Osteocyte (in vitro differentiated cells): ENCODE measurements at places on chromosomes 11 and 22. TPM values are rescaled to one million over a fixed set of nuclear protein-coding genes. Genes with fewer than 3 reads are reported as not detected.
A peak's percentile ranks its signal among the peaks of the same experiment; 100 is the strongest.

DNA sequence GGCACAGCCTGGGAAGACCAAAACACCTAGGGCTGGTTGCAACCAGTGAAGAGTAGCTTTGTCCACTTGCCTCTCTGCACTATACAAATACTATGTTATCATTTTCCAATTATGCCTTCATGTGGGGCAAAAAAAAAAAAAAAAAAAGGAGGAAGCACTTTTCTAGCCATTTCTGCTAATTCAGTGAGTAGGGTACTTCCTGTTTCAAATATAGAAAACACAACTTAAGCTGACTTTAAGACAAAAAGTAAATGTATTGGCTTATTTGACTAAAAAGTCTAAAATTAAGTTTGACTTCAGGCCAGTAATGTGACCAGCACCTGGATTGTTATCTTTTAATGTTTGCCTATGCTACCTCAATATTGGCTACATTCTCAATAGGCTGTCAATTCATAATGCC is 15.3 kb downstream of the CCDC73 start:
- DNase-seq, result no peak

DNA sequence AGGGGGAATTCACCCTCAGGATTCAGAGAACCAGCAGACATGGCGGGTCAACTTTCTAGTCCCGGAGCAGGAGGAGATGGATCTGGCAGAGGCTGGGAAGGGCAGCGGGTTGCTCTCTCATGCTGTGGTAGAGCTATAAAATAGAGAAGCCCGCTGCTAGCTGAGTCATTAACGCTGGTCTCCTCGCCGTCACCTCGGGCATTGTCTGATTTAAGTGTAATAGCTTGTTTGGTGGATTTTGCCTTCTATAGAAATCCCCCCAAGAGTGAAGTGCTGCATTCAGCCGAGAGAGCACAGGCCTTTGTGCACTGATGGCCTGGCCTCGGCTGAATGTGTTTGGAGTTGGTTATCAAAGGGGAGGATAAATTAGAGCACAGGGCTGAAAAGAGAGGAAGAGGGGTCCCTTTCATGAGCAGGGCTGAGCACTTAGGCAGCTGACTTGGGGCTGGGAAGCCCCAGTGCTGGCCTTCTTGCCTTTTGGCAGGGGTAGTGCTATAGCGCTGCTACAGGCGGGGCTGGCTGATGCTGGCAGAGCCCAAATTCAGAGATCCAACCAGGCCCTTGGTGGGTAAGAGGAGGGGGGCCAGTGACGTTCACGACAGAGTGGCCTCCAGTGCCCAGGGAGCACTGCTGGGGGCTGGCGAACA is 161.1 kb upstream of the CADM1 start:
- DNase-seq, result no peak

The SCGB1D2 gene
- not detected in 2 replicates for total RNA-seq

- no peak for DNase-seq
Observed at GRCh38 chr11:58770166-58770565, 38.4 kb upstream of the GLYAT start.

DNA sequence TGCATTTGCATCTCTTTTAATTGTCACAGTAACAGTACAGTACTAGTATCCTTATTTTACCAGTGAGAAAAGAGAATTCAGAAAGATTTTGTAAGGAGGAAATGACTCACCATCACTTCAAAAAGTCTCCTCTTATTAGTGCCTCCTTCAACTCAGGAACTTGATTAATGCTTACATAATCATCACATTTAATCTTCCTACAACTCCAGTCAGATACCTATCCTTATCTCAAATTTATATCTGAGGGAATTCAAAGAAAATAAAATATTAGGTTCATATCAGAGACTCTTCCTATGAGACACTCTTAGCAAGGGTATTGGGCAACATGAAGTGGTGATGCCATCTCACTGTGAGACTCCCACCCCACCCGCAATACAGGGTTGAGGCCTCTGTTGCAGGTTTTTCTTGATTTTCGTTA is 26.1 kb upstream of the CTSC start:
- DNase-seq, result no peak

The CCDC188 gene
- total RNA-seq, result 0.56 and 1.6 TPM in 2 replicates

The MAJIN gene
- not detected in 2 replicates for total RNA-seq

DNA sequence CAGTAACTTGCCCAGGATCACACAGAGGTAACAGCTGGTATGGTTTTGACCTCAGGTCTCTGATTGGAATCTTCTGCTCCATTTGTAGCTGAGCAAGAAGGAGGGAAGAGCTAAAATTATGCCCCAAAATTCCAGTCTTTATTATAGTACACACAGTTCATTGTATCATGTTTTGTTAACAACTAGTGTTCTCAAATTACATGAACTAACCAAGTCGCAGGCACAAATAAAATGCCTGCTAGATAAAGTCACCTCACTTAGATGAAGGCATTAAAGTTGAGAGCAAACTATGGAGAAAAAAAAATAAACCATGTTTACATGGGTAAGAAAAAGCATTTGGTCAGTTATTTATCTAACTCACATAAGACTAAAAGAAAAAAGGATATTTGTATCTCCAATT is 58.8 kb downstream of the PDGFD start:
- DNase-seq, result no peak

The PLA2G3 gene
- 0.13 TPM in 1 of 2 replicates, not detected in the other for total RNA-seq

GRCh38 chr11:11032066-11032465 is 174.2 kb upstream of the ZBED5 start:
- DNase-seq, result no peak

- no peak for DNase-seq
Observed at GRCh38 chr22:27537501-27537900, 264.1 kb downstream of the MN1 start.

The SOX10 gene
- total RNA-seq, result not detected in 2 replicates

DNA sequence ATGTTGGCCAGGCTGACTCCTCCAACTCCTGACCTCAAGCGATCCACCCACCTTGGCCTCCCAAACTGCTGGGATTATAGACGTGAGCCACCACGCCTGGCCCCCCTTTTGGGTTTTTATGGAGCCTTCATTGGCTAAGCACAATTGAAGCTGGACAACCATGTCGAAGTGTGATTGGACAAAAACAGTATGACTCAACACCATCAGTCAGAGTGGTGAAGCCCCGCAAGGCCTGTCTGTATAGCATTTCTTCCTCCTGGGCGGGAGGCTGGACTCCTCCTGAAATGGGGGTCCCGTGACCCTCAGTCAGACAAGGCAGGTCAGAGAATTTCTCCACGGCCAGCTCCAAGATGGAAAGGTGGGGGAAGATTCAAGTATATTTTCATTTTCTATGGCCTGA is 3.1 kb upstream of the PARVB start:
- DNase-seq, result no peak

DNA sequence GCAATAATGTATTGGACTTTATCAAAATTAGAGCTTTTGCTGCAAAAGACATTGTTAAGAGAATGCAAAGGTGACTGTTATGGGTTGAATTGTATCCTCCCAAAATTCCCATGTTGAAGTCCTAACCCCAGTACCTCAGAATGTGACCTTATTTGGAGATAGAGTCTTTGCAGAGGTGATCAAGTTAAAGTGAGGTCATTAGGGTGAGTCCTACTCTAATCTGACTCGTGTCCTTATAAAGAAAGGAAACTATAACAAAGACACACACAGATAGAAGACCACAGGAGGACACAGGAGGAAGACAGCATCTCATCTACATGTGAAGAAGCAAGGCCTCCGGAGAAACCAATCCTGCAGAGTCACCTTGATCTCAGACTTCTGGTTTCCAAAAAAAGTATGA is 1011.2 kb downstream of the TBC1D22A start:
- no peak for DNase-seq

The SLN gene
- total RNA-seq, result not detected in 2 replicates

- no peak for DNase-seq
Observed at GRCh38 chr11:1846453-1846932, 6.4 kb upstream of the LSP1 start.

- DNase-seq, result peak; percentile 94
Observed at GRCh38 chr22:45577746-45578523, 75.3 kb downstream of the FBLN1 start.

The FOLR2 gene
- not detected in 2 replicates for total RNA-seq

The CYP2R1 gene
- total RNA-seq, result 6.4 and 7.0 TPM in 2 replicates

DNA sequence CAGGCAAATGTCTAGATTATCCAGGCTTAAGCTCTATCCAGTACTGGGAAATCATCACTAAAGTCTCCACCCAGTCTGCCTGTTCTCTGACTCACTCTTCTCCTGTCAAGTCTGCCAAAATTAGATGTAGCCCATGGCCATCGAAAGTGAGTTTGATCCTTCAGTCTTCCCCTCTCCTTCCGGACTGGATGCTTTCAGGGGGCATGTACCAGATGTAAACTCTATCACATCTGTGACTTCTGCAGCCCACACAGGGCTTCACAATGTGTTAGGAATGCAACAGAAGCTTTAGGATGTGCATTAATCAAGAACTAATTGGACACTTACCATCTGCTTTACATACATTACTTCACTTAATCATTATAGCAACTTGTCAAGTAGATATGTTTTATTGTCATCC is 12.3 kb downstream of the ME3 start:
- no peak for DNase-seq

DNA sequence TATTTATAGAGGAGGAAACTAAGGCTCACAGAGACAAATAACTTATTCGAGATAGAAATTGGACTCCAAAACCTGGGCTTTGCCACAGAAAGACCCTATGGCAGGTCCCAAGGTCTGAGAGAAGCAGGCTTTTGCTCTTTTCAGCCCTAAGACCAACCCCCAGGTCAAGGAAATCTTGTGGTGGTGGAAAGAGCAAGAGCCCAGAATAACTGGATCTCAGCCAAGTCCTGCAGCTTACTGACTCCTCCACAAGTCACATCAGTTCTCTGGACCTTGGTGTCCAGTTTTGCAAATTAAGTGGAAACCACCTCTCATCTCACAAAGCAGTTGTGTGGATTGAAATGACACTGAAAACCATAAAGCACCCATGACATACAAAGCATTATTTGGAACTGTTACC is 122.2 kb downstream of the C11orf58 start:
- DNase-seq, result no peak

- no peak for DNase-seq
Observed at GRCh38 chr11:35923452-35923851, 20.4 kb upstream of the LDLRAD3 start.

GRCh38 chr22:19961201-19961580 is 19.6 kb upstream of the TXNRD2 start:
- no peak for DNase-seq

The OR8K5 gene
- not detected in 2 replicates for total RNA-seq

DNA sequence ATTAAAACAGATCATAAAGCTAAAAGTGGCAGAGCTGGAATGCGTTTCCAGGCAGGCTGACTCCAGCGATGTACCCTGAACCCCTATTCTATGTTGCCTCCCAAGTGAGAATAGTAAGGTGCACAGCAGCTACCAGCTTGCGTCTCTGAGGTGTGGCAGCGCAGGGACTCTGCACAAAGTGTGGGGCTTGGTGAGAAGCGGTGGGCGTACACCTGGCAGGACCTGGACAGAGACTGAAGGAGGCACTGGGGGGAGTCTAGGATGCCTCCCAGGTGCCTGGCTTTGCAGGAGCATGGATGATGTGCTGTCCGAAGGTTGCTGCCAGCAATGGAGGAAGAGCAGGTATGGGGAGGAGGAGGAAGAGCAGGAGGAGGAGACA is 42.9 kb downstream of the AMPD3 start:
- DNase-seq, result peak; percentile 70

DNA sequence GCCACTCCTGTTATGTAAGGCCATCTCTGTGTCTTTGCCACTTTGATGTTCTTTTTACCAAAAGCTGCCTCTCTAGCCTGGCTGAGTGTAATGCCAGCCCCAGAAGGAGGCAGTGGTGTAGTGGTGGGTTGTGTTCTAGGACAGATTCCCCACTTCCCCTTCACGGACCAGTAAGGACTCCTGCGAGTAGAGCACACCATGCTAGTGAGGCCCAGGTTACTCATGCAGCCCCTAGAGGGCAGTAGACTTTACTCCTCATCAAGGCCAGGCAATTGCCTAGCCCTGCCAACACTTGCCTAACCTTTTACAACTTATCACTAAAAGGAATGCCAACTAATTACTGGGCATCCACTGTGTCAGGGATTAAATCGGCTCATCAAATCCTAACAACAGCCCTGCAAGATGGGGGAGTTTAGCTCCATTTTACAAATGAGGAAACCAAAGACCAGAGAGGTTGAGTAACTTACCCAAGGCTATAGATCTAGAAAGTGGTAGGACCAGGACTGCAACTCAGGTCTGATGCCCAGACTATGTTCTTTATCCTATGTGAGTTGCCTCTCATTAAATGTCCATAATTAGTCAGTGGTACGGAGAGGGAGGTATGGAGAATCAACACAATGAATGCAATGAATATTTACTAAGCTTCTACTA is 75.3 kb downstream of the APIP start:
- no peak for DNase-seq

GRCh38 chr11:76759092-76759491 is 24.1 kb upstream of the TSKU start:
- no peak for DNase-seq

The DENND6B gene
- 10.4 and 10.8 TPM in 2 replicates for total RNA-seq

- peak; percentile 44 for DNase-seq
Observed at GRCh38 chr11:130774703-130775102, 141.6 kb downstream of the SNX19 start.

GRCh38 chr11:117824571-117825537 is at the start of gene FXYD2:
Gene FXYD2 (minus strand): TSS chr11:117824744. CDS start chr11:117824678, 66 bp downstream.
- no peak for DNase-seq

DNA sequence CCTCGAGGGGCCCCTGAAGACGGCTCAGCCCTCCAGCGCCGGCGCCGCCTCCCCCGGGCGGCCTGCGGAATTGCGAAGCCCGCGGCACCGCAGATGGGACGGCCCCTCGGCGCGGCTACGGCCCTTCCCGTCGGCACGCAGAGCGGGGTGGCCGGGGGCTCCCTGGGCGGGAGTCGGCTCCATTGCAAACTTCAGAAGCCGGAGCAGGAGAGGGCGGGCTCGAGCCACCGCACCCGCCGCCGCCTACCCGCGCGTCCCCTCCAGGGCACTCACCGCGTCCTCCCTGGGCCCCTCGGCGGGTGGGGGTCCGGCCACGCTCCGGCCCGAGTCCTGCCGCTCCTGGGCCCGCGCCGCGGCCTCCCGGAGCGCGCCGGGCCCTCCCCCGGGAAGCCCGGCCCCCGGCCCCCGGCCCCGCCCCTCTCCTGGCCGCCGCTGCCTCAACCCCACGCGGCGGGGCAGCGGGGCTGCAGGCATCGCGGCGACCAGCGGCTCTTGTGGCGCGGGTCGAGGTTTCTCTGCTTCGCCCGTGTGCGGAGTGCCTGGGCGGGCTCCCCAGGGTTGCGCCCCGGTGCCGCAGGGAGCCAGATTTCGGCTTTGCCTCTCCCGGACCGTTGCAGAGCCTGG is at the start of gene PACSIN3:
TSS of gene PACSIN3 (minus strand) at position 359 of the 624 bp plus-strand sequence. CDS start 3,707 bp downstream, outside the sequence.
- DNase-seq, result peak; percentile 84
